ENCODE measurements at places on chromosomes 6 and 20.

DNA sequence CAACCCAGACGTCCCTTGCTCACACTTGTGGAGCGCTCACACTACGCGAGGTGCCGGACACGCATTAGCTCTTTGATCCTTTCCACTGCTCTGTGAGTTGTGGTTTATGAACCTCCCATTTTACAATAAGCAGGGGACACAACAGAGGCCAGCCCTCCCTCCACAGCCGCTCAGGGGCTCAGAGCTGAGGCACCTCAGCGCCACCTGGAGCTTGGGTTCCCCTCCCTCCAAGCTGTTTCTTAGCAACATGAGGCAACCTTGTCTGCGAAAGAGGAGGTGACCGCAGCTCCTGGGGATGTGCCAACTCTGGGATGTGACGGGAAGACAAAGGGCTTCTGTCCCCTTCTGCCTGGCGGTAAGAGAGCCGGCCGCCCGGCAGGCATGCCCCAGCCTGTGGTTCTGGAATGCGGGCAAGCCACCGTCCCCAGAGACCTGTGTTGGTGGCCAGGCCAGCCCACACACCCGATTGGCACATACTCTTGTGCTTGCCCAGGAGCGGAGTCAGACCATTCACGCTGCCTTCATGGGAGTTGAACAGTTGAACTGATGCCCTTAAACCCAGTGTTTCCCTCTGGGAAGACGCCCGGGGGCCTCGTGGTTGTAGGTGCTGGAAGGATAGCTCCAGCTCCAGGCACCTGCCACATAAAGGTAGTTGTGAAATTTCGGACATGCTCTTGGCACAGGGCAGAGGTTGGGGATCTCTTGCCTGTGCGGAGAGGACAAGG, 44.5 kb downstream of the RBM38 start:
- DNase-seq, result peak; percentile 89

GRCh38 chr6:165950316-165950715, 217.3 kb downstream of the TBXT start:
- no peak for DNase-seq

DNA sequence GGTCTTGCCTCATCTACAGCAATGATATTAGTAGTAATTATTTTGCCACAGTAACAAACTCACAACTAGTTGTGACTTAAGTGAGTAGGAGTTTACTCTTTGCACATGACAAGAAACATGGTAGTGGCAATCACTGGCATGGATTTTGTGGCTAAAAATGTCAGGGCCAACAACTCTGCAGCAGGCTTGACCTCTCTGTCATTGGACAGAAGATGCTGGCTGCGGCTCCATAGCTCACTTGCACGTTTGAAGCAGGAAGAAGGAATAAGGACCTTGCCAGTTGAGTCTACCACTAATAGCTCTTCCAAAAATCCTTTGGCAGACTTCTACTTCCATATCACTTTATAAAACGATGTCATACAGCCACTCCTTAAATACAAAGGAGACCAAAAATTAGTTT, 117.3 kb downstream of the ADGRG6 start:
- no peak for DNase-seq

GRCh38 chr6:122749451-122750050, 30.0 kb upstream of the FABP7 start:
- no peak for DNase-seq

DNA sequence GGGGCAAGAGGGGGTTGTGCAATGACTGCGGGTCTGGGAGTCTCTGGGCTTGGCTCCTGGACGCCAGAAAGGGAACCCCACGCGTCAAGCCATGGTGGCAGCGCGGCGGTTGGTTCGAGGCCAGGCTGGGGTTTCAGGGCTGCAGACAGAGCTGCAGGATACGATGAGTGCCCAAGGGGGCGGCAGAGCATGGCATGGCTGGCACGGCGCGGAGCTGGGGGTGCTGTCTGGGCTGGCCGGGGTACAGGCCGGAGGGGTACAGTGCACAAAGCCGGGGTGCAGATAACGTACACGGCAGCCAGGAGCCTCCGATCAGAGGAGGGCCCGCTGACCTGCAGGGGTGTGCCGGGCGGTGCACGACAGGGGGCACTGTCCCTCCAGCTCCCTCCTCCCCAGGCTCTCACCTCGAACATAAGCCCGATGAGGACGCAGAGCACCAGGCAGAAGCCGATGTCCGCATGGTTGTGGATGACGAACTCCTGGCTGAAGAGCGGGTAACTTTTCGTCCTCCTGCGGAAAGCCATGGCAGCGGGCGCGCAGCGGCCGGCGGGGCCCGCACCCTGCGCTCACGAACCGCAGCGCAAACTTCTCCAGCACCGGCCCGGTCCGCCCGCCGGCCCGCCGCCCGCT, 353 bp downstream of the TRAM2 start:
- DNase-seq, result peak; percentile 71

- DNase-seq, result no peak
Measured at GRCh38 chr20:21361266-21361665, 36.1 kb downstream of the NKX2-4 start.

DNA sequence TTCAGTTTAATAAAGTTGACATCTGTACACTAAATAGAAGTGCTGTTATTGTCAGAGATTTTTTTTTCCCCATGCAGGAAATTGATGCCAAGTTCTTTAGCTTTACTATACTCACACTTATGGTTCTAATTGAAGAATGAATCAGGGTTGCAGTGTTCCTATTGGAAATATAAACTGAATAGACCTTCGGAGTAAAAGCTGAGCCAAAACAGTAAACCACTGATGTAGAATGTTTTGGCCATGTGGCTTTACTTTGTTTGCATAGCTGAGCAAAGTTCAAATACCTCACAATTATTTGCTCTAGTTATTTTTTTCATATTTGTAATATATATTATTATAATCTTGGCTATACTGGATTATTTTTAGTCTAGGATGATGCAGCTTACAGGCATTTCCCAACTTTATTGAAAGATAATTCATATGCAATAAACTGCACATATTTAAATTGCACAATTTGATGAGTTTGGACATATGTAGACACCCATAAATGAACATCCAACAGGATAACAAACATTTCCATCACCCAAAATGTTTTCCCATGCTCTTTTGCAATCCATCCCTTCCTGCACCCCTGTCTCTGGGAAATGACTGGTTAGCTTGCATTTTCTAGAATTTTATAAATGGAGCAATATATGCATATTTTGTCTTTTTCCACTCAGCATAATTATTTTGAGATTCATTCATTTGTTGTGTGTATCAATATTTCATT, 105.8 kb upstream of the NOX3 start:
- DNase-seq, result no peak

DNA sequence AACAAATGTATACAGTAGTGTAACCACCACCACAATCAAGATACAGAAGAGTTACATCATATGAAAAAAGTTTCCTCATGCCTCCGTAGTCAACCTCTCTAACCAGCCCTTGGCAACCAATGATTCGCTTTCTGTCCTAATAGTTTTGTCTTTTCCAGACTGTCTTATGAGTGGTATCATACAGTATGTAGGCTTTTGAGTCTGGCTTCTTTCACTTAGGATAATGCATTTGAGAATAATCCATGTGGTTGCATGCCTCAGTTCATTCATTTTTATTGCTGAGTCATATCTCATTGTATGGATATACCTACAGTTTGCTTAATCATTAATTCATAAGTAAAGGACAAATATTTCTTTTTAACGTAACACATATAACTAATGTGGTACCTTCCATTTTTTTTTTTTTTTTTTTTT, 86.4 kb upstream of the RIPOR2 start:
- DNase-seq, result no peak

GRCh38 chr6:6407071-6407741, 86.7 kb upstream of the F13A1 start:
- no peak for DNase-seq

DNA sequence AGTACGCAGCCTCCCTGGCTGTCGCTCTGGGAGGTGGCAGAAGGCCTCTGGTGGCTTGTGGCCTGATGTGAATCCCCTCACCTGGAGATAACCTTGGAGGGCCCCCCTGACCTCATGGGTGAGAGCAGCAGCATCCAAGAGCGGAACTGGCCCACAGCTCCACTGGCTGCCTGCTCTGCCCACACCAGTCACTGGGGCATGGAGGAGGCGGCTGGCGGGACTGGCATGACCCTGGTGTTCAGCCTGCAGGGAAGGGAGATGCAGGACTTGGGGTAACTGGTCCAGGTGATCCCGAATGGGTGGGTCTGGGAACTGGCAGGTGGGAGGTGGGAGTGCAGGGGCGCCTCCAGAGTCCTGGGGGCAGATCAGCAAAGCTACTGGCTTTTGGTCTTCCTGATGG, 10.6 kb upstream of the DSN1 start:
- DNase-seq, result no peak

DNA sequence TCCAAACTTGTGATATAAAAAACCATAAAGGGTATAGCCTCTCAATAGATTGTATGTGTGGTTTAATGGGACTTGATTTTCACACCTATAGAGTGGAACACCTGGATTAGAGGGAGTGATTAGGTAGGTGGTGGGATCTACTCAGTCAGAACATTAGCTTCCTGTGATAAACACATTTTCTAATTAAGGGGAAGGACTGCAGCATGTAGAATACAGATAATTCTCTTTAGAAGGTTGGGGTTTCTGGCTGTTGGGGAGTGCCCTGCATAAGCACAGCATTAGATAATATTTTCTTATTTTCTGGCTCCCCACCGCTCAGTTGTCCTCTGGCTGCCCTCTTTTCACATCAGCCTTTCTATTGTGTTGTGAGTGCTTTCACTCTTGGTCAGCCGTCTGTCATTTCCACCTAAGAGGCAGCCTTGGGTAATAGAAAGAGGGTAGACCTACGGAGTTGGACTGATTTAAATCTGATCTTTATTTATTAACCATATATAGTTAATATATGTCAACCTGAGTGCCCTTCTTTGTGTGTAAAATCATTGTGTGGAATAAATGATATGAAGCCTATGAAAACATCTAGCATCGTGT, 8.0 kb downstream of the CSE1L start:
- no peak for DNase-seq

DNA sequence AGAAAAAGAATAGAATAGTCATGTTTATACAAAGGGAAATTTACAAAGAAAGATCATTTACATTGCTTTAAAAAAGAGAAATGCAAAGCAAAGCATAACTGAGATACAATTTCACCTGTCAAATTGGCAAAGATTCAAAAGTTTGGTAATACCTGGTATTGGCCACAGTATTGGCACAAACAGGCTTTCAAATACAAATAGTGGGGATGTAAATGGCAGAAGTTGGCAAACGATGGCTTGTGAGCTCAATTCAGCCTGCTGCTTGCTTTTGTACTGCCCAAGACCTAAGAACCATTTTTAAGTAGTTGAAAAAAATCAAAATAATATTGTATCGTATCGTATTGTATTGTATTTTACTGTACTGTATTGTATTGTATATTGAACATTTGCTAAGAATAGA, 194.5 kb upstream of the JAG1 start:
- DNase-seq, result no peak

GRCh38 chr6:81774542-81774941, 22.1 kb upstream of the TENT5A start:
- DNase-seq, result peak; percentile 49

GRCh38 chr6:125913864-125914351, 42.7 kb upstream of the HINT3 start:
- peak; percentile 87 for DNase-seq

- no peak for DNase-seq
Measured at GRCh38 chr6:56278171-56278591, 30.8 kb upstream of the COL21A1 start.

- no peak for DNase-seq
Measured at GRCh38 chr6:18347021-18347577, 40.1 kb upstream of the RNF144B start.

- no peak for DNase-seq
Measured at GRCh38 chr6:37971711-37972390, 152.3 kb downstream of the ZFAND3 start.

GRCh38 chr6:3631877-3632276, 119.6 kb downstream of the PXDC1 start:
- DNase-seq, result no peak

DNA sequence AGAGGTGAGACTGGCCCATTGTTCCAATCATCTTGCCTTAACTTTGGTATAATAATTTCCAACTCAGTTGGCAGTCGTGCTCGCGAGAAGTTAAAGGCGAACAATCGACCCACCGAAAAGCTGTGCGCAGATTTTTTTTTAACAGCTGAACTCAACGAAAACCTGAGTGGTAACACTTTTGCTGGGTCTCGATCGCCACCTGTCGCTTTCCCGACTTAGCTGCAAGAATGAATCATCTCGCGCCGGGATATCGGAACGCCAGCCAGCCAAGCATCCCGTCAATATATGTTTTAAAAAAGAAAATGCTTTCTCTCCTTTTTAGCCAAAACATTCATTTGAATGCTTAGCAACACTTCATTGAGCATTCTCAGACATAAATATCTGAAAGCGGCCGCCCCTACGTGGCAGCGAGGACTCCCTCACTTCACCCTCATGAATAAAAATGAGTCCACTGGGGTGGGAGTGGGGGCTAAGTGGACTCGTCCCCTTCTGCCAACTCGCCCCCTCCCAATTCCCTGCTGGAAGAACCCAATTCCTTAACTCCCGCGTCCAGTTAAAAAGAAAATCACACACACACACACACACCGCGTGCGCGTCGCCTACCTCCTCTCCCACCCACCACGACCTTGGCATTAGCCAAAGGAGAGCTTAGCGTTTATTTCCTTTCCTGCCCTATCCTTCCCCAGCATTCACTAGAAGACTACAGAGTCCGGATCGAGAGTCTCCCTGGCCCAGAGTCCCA, 1.5 kb downstream of the COL12A1 start:
- DNase-seq, result peak; percentile 47

DNA sequence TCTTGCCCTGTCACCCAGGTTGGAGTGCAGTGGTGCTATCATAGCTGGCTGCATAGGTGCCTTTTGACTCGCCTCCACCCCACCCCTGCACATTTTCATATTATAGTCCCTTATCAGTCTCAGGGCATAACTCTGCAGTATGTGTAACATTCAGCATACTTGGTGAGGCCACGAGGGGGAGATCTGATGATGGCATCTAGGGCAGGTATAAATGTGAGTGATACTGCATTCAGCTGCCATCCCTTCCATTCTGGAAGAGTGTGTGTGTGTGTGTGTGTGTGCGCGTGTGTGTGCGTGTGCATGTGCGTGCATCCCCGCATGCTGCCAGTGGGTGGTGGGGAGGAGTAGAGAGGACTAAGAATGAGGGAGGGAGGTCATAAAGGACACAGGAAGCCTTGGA, 81.4 kb downstream of the JARID2 start:
- DNase-seq, result no peak

- no peak for DNase-seq
Measured at GRCh38 chr20:9520086-9520485, 5.7 kb downstream of the LAMP5 start.

DNA sequence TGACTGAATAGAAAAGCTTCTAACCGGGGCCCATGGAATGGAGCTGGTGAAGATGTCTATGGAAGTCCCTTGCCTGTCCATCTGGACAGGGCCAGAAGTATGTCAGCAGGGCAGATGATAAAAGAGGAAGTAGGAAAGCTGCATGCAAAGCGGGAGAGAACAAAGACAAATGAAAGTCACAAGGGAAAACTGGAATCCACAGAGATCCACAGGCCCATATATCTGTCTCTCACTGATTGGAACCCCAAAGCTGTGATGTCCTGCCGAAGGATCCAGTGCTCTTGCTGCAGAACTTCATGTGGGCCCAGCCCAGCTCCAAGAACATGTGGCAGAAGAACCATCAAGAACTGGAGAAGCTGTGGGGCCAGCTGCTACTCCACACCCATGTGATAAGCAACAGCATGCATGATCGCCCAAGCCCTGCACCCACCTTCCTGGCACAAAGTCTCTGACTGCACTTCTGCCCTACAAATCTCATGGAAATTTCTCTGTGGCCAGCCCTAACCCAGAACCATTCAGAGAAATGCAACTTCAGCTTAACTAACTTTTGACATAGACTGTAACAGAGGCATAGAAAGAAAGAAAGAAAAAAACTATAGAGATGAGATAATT, 716.0 kb downstream of the KIF16B start:
- no peak for DNase-seq
